Ovary (tissue), 10 donors: ENCODE measurements at places on chromosomes 5 and 9. TPM values are rescaled to one million over a fixed set of nuclear protein-coding genes. Genes with fewer than 3 reads are reported as not detected.

DNA sequence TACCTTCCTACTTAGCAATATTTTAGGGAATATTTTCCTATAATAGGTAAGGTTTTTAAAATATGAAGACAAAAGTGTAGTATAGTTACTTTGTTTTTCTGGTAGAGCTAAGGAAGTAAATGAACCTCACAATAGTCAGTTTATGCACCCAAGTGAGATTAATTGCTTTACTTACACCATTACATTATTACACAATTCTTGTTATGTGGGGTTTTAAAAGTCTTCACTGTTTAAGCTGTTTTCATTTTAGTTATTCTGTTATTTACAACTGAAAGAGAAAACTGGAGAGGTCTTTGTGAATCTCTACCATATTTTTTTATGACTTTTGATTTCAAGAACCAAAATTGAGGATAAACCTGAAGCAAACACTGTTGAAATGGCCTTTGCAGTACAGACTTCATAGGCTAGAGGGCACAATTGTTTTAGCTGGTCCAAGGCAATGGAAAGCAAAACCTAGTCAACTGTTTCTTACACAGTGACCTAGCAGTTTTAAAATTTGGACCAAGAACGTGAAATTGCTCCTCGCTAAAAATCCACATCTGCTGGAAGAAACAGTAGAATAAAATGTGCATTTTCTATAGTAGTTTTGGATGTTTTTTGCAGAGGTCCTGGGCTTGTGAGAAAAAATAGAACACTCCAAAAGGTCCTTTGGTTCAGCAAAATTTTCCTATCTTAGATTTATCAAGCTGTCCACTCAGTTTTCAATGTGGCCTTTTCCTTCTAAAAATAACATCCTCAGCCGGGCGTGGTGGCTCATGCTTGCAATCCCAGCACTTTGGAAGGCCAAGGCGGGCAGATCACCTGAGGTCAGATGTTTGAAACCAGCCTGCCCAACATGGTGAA is 66.4 kb upstream of the FER start:
- H3K27ac ChIP-seq, result no peak overlapping the region
- DNase-seq, result no peak
- H3K27me3 ChIP-seq, result no peaks in the 10 kb centered on the region
- H3K4me3 ChIP-seq, result no peak overlapping the region
- H3K36me3 ChIP-seq, result no peaks in the 10 kb centered on the region

- no peak for DNase-seq
- H3K4me1 ChIP-seq, result no peaks in the 10 kb centered on the region
- H3K4me3 ChIP-seq, result no peak overlapping the region
- H3K27me3 ChIP-seq, result no peaks in the 10 kb centered on the region
- H3K27ac ChIP-seq, result no peak overlapping the region
Measured at GRCh38 chr9:80440724-80441123, 869.0 kb downstream of the TLE4 start.

DNA sequence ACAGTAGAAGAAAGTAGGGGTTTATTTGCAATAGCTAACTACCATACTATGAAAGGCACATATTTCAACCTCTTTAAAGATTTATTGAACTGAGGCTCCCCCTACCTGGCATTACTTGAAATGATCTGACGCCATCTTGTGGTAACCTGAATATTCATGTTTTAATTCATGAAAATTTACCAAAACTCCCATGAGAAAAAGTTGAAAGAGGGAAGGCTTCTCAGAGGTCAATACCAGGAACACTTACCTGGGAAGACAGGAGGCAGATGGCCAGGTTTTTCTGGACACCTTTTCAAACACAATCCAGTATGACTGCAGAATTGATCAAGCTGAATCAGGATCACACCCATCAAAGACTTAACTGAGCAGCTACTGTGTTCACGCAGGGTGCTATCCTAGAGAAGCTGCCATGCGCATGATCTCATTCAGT is 9.4 kb downstream of the PRELID2 start:
- H3K36me3 ChIP-seq, result no peaks in the 10 kb centered on the region
- no peaks in the 10 kb centered on the region for H3K27me3 ChIP-seq
- H3K4me3 ChIP-seq, result no peak overlapping the region
- no peak for DNase-seq
- H3K27ac ChIP-seq, result no peak overlapping the region

DNA sequence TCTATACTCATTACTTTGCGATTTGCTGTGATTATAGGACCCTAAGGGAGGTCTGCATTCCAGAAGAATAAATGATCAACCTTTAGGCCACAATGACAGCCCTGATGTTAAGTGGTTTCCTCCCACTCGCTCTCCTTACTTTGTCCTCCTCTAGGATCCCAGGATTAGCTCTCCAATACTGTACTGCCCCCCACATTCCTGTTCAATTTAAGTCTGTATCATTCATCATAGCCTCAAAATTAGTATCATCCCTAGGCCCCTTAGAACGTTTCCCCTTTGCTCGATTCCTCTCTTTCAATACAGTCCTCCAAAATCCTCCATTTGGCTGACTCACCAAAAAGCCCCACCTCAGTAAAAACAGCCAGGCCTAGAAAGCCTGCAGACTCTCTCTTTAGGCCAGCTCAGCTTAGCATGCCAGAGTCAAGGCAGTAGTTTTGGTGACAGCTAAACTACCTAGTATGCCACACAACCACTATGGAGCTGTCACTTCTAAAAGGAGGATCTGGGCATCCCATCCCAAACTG is 24.4 kb downstream of the RNF145 start:
- no peaks in the 10 kb centered on the region for H3K27me3 ChIP-seq
- no peaks in the 10 kb centered on the region for H3K36me3 ChIP-seq
- no peak for DNase-seq
- peaks cover 7% of the 10 kb centered on the region for H3K4me1 ChIP-seq
- H3K27ac ChIP-seq, result no peak overlapping the region
- H3K4me3 ChIP-seq, result no peak overlapping the region

DNA sequence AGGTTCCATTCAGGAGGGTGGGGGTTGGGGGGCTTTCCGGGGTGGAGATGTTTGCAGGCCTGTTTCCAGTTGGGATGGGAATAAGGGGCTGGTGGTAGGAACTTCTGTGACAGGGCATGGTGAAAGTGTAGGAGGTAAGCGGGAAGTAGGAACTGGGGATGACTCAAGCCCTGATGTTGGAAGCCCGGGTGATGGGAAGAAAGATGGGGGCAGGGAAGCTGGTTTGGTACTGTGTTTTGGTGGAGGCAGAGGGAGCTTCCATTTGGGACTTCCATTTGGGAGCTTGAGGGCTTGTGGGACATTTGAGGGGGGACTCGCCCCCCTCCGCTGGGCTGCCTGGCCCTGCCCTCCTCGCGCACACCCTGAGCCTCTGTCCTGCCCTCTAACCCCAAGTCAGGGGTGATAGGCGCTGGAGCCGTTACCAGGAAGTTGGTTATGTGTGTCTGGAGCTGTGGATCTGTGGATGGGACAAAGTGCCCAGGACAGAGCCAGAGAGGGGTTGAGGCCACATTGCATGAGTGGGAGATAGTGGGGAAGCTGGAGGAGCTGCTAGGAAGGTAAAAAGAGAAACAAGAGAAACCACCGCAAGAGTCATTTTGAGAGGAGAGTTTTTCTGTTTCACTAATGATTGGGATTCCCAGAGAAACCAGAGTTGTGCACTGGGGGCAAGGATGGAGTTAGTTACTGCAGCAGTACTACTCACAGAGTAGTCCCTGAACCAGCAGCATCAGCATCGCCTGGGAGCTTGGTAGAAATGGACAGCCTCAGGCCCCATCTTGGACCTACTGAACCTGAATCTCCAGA is 6.6 kb downstream of the RGS14 start:
- H3K27ac ChIP-seq, result no peak overlapping the region
- no peak for DNase-seq
- no peaks in the 10 kb centered on the region for H3K36me3 ChIP-seq
- H3K27me3 ChIP-seq, result no peaks in the 10 kb centered on the region

- no peaks in the 10 kb centered on the region for H3K27me3 ChIP-seq
- no peak for DNase-seq
- no peaks in the 10 kb centered on the region for H3K4me1 ChIP-seq
Measured at GRCh38 chr5:74510476-74511075, 130.0 kb downstream of the ENC1 start.

DNA sequence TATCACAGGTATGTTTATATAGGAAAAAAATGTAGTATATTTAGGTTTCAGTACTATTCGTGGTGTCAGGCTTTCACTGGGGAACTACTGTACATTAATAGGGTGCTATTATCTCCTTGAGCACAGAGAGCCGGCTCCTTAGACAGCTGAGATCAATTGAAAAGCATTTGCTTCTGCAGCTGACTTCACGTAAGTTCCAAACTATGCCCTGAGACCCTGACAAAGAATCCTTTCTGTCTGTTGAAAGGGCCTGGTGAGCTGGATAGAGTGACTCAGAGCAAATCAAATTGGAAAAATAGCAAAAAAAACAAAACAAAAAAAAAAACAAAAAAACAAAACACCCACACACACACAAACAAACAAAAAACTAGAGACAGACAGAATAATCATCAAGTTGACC is 652.0 kb downstream of the MTRR start:
- no peak overlapping the region for H3K4me3 ChIP-seq
- no peaks in the 10 kb centered on the region for H3K27me3 ChIP-seq
- DNase-seq, result no peak
- no peaks in the 10 kb centered on the region for H3K36me3 ChIP-seq

DNA sequence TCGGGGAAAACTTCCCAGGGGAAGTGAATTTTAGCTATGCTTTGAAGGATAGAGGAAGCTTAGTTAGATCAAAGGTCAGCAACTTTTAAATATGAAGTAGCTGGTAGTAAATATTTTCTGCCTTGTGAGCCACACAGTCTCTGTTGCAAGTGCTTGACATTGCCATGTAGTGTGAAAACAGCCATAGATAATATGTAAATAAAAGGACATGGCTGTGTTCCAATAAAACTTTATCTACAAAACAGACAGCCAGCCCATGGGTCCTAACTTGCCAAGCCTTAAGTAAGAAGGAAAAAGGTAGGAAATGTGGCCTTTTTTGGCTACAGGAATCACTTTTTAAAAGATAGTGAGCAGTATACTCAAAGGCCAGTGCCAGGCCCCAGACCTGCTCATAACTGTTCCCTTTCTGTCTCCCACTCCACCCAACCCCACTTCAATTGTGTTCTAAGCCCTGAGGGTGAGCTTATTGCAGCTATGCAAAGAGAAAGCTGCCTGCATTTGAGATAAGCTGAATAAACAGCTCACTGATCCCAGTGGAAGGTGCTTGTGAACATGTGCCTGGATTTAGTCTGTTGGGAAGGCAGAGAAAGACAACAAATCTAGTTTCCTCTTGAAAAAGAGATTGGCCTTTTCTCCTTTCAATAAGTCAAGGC is 113.0 kb upstream of the TRIM32 start:
- H3K27me3 ChIP-seq, result no peaks in the 10 kb centered on the region
- no peak overlapping the region for H3K27ac ChIP-seq
- H3K4me3 ChIP-seq, result no peak overlapping the region
- no peak for DNase-seq
- H3K36me3 ChIP-seq, result no peaks in the 10 kb centered on the region

DNA sequence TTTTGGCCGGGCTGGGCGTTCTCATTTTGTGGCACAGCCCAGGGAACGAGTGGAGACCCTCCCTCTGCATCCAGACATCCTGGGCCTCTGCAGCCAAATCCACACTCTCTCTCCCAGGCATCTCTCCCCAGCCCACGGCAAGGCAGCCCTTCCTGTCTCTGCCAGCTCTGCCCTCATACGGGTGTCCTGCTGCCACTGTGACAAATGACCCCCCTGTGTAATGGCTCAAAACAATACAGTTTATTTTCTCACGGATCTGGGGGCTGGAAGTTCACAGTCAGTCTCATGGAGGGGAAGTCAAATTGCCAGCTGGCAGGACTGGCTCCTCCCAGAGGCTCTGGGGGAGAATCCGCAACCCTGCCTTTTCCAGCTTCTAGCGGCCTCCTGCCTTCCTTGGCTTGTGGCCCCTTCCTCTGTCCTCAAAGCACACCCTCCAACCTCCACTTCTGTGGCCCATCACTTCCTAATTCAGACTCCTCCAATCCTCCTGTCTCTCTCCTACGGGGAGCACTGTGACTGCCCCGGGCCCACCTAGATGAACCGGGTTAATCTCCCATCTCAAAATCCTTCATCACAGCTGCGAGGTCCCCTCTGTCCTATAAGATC is 70.2 kb upstream of the COL5A1 start:
- H3K4me1 ChIP-seq, result no peaks in the 10 kb centered on the region
- DNase-seq, result no peak
- no peak overlapping the region for H3K27ac ChIP-seq
- no peaks in the 10 kb centered on the region for H3K36me3 ChIP-seq
- H3K4me3 ChIP-seq, result no peak overlapping the region

DNA sequence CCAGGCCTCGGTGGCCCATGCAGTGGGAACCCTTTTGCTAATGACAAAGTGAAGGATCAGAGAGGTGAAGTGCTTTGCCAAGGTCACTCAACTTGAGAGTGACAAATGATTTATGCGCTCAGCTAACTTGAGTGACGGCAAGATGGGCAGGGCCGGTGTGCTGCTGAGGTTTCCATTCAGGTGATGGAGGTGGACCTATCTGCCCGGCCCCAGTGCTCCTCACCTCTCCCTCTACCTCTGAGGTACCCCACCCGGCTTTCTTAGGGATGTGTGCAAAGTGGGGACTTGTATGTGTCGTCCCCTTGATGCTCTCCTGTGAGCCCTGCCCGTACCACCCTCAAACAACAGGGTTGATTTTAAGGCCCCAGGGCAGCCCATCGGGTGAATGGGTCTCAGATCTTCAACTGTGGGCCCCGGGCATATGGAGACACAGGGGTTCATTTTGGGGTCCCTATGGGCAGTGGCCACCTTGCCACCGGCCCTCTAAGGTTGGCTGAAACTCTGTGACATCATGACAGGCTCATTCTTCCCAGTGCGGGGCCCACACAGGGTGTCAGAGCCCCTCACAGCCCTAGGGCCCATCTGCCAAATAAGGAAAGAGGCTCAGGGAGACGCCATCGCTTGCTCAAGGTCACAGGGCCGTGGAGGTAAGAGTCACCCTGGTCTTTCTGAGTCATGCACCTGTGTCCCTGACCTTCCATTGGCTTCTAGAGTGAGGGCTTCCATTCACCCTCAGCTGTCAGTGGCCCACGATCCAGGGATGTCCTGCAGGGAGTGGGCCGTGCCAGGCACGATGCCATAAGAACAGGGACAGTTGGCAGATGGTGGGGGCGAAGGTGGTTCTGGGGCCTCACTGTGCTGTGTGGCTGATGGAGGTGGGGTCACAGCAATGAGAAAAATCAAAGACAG is 170.6 kb upstream of the MVB12B start:
- DNase-seq, result no peak
- H3K4me1 ChIP-seq, result no peaks in the 10 kb centered on the region
- H3K4me3 ChIP-seq, result no peak overlapping the region
- no peaks in the 10 kb centered on the region for H3K36me3 ChIP-seq

GRCh38 chr9:122389799-122390481 is 19.1 kb downstream of the PTGS1 start:
- no peaks in the 10 kb centered on the region for H3K36me3 ChIP-seq
- H3K4me3 ChIP-seq, result no peak overlapping the region
- DNase-seq, result no peak
- H3K4me1 ChIP-seq, result no peaks in the 10 kb centered on the region
- H3K27me3 ChIP-seq, result no peaks in the 10 kb centered on the region

DNA sequence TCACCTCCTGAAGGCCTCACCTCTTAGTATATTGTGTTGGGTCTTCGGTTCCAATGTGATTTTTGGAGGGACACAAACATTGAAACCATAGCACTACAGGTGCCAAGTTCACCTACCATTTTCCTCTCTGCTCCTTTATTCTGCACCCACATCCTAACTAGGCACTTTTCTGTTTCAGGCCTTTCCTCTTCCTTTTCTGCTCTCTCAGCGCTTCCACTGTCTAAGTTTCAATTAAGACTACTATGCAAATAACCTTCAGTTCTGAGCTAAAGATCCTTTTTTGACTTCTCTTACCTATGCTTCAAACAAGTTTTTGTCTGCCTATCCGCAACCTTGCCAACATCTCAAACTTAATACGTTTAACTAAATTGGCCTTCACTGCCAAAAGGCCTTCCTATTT is 25.4 kb upstream of the ZFYVE16 start:
- no peak for DNase-seq
- H3K4me1 ChIP-seq, result no peaks in the 10 kb centered on the region
- H3K4me3 ChIP-seq, result no peak overlapping the region
- no peak overlapping the region for H3K27ac ChIP-seq
- no peaks in the 10 kb centered on the region for H3K27me3 ChIP-seq

Gene GPR151
- total RNA-seq, result not detected
